ENCODE measurements at places on chromosomes 2 and 18. TPM values are rescaled to one million over a fixed set of nuclear protein-coding genes. Genes with fewer than 3 reads are reported as not detected.

Gene PLEK
- not detected for total RNA-seq

Gene KIF1A
- not detected for total RNA-seq

Gene ANO7
- 0.12 TPM for total RNA-seq

Gene EVX2
- total RNA-seq = under 0.01 TPM

Gene OTX1
- total RNA-seq = 0.49 TPM

Gene SCN9A
- total RNA-seq = 2.6 TPM

Gene CAMKMT
- total RNA-seq = 9.1 TPM

Gene CNTNAP5
- total RNA-seq = 0.12 TPM

Gene INHBB
- total RNA-seq = 10.1 TPM

Gene IGFBP5
- 206 TPM for total RNA-seq

Gene KIF5C
- 0.16 TPM for total RNA-seq

Gene ABCG8
- not detected for total RNA-seq

Gene IL36B
- not detected for total RNA-seq

Gene MYO7B
- total RNA-seq = 0.16 TPM

Gene MEP1B
- total RNA-seq = not detected

Gene SPRED2
- total RNA-seq = 38.5 TPM

Gene CTAGE1
- total RNA-seq = not detected

Gene POTEJ
- total RNA-seq = not detected

Data from hair follicle dermal papilla cell (primary cell).